ENCODE measurements at places on chromosomes 12 and 14.
A peak's percentile ranks its signal among the peaks of the same experiment; 100 is the strongest.

DNA sequence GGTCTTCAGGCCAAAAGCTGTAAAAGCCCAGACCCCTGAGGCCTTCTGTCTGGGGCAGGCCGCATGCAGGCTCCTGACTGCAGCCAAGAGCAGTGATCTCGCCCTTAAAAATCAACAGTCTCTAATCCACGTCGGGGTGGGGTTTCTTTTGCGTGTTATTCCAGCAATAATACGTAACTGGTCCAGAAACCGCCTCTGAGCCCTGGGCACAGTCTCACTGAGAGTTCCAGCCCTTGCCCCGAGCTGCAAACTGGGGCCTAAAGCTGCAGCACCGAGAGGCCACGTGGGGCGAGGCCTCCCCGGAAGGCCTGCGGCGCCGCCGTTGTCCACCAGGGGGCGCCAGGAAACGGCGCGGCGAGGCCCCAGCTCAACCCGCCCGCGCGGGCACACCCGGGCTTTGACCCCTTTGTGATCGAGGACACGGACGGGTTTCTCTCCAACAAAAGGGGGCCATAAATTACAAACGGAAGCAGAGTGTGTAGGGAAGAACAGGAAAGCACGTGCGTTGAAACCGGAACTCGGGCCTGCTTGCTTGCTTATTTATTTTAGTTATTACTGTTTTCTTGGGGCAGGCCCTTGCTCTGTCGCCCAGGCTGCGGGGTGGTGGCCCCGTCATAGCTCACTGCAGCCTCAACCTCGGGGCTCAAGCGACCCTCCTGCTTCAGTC is 87.2 kb downstream of the NINJ2 start:
- DNase-seq, result peak; percentile 93

DNA sequence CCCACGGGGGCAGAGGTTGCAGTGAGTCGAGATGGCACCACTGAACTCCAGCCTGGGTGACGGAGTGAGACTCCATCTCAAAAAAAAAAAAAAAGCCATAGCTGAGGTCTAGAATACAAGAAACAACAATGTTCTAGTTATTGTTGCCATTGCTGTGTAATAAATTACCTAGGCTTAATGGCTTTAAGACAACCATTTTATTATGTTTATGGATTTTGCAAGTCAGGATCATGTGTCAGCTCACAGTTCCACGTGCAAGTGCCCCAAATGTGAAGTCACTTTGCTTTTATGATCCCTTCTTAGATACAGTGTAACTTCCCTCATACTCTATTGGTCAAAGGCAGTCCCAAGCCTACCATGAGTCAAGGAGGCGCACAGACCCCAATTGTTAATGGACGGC is 49.5 kb upstream of the RIC8B start:
- no peak for DNase-seq

GRCh38 chr12:57124261-57124877 is 3.9 kb upstream of the LRP1 start:
- DNase-seq, result peak; percentile 85

DNA sequence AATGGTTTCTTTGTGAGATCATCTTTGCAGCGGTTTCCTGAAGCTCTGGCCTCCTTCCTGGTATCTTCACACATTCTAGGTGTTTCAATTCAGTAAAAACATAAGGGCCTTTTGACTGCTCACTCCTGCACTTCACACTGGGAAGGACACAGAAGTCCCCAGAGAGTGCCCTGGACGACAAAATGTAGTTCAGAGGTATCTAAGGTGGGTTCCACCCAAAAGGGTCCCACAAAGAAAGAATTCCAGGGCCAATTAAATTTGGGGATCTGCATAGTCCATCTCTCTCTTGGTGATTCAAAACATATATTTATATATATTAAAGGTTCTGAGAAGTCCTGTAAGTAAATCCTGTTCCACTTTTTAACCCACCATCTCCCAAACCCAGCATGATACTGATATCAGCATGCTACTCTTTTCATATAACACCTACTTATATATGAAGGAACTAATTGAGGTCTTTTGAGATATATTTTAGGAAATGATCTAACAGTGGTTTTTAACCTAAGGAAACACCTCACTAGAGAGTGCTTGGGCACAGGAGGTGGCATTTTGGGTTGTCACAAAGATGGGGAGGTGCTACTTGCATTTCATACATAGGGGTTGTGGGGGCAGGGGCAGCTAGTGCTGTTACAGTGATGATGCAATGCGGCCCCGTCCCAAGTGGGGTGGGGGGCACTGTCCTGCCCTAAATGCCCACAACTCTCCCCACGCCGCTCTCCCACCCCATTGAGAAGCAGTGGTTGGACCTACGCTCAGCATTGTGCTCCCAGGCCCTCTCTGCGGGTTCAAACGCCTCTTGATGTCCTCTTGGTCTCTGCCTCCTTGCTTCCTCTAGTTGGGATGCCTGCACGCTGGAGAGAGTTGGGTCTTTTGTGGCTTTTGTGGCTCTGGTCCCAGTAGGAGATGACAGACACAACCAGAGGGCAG is 109.4 kb downstream of the ARF6 start:
- DNase-seq, result no peak

DNA sequence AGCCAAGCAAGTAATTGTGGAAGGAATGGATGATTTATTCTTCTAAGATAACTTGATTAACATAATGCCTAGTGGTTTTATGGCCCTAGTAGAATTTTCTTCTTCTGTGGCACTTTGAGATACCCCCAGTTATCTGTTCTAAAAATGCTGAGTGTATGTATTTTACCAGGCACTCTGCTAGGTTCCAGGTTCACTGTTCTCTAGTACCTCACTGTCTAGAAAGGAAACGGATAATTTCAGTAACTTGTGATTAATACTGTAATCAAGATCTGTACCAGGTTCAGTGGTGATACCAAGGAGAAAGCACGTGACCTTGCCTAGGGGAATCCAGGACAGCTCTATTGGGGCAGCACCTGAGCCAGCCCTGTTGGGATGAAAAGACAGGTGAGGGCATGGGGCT is 8.0 kb downstream of the ANO6 start:
- DNase-seq, result no peak

DNA sequence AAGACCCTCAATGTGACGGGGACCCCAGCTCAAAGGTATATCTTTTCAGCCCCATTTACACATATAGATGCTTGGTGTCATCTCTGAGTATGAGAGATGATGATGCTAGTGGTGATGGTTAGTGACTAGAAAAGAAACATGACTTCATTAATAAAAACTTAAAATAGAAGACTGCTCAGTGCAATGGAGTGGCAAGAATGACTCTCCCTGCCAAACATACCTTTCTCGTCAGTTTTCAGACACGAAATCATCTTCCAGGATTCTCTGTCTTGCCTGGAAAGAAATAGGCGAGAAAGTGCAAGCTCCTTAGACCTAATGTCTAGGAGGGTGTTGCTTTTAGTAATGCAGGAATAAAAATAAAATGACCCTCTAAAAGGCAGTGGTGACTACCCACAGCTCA is 71.7 kb downstream of the TPH2 start:
- DNase-seq, result no peak

- no peak for DNase-seq
Observed at GRCh38 chr14:25056688-25057078, 6.7 kb upstream of the STXBP6 start.

DNA sequence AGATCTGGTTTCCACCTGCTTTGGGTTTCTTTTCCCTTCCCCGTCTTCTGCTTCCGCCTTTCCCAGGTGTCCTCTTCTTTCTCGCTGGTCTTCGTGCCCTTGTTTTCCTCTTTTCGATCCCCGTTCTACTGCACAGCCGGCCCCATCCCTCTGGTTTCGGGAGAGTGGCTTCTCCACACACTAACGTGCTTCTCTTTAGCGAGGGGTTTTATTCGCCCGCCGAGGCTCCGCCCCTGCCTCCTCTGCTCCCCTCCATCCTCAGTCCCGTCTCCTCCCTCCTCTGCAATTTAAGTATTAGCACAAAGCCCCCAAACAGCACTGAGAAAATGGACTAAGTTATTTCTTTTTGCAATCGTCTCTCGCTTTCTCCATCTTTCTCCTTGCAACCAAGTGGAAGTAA is at the start of gene SLC7A8:
SLC7A8 (minus strand) TSS at position 182 of the 400 bp plus-strand sequence. CDS start 746 bp downstream, outside the sequence.
- no peak for DNase-seq

- DNase-seq, result no peak
Observed at GRCh38 chr12:3090240-3091037, 13.3 kb downstream of the TSPAN9 start.

DNA sequence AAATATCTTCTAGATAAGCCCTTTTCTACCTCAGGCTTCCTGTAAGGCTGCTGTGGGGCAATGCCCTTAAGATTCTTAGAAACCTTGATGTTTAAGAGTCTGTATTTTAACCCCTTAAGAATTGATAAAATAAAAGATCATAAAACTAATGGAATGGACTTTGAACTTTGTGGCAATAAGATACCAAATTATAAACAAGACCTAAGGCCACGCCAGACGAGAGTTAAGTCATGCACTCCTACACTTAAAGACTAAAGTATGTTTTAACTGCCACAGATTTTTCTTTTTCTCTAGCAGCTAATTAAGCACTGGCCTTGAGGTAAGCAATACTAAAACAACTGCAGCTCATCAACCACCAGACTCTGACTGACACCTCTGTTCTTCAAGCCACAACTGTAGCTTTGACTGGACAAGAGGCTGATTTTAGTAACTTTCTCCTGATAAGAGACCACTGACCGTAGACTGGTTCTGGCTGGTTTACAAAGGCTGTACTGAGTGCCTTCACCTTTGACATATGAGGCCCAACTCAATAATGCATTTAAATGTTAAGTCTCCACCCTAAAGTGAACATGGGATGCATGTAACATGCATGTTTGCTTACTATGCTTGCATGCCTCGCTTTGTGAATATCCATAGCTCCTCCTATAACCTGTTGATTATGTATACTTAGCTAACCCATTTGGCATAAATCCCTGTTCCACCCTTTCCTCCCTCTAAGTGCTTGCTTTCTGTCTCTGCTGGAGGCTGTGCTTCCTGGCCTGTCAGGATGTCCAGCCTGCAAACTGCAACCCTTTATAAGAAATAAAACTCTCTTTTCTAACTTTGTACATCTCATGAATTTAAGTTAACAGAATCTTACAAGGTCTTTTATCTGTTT is 71.9 kb downstream of the KLHL28 start:
- DNase-seq, result peak; percentile 74

GRCh38 chr12:18851271-18851670 is 113.4 kb downstream of the CAPZA3 start:
- DNase-seq, result no peak

DNA sequence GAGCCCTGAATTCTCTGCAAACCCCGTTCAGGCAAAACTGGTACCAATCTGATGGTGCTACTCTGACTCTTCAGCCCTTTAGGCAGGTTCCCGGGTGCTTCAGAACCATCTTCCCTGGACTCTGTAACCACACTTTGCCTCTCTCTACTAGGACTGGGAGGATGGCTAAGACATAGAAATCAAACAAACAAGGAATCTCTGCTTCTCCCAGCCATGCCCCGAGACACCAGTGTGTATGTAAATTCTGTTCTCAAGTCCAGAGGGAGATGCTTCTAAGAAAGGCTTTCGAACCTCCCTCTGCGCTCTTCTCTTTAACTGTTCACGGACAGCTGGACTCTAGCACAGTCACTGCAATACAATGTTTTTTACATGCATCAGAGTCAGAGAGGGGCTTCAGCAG is 1.9 kb upstream of the KCNK10 start:
- DNase-seq, result no peak

GRCh38 chr14:52268279-52269061 is 972 bp downstream of the PTGDR start:
- no peak for DNase-seq

DNA sequence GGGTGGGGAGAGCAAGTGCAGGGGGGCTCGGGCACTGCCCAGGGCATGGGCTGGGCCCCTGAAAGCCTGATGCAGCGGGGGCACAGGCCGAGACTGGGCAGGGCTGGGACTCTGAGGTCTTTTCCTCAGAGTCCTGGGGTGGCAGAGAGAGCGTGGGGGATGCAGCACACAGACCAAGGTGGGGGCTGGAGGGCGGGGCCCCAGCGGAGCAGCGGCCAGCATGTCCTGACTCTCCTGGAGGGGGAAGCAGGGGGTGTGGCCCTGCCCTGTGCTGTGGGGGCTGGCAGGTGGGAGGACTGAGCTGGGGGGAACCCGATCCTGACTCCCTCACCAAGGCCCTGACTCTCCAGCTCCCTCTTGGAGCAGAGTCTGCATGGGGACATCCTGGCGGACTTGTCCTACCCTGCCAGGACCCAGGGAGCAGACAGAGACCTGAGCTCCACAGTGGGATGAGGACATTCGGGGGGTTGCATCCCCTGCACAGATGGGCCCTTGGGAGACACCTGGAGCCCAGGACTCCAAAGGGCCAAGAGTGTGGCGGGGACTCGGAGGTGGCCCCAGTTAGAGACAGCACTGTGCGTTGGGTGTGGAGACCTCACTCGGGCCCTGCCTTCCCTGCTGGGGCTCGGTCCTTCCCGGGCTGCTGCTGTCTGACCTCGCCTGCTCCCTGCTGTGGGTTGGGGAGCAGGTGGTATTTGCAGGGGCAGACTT is 326.1 kb downstream of the TMEM121 start:
- DNase-seq, result no peak

Measured in OCI-M1 (cell line).